ENCODE measurements at places on chromosomes 2 and 18. TPM values are rescaled to one million over a fixed set of nuclear protein-coding genes. Genes with fewer than 3 reads are reported as not detected.

CFC1 gene
- total RNA-seq = not detected

ABCG8 gene
- total RNA-seq = not detected

NCKAP5 gene
- total RNA-seq = 3.0 TPM

AFF3 gene
- total RNA-seq = 0.16 TPM

SCN1A gene
- total RNA-seq = not detected

FKBP1B gene
- 16.8 TPM for total RNA-seq

HOXD4 gene
- 13.7 TPM for total RNA-seq

ADRA2B gene
- total RNA-seq = not detected

DIPK1C gene
- not detected for total RNA-seq

PSTPIP2 gene
- total RNA-seq = 3.4 TPM

WNT10A gene
- total RNA-seq = not detected

HRH4 gene
- not detected for total RNA-seq

RIT2 gene
- not detected for total RNA-seq

NT5DC4 gene
- not detected for total RNA-seq

TMEM182 gene
- 0.95 TPM for total RNA-seq

DSC2 gene
- not detected for total RNA-seq

HOXD3 gene
- total RNA-seq = 15.3 TPM

MC4R gene
- total RNA-seq = not detected

CNRIP1 gene
- total RNA-seq = 73.8 TPM

ITPRIPL1 gene
- total RNA-seq = 4.6 TPM

CABYR gene
- total RNA-seq = 11.4 TPM

Data from endothelial cell of umbilical vein (primary cell).